ENCODE measurements at places on chromosomes 6 and 20. TPM values are rescaled to one million over a fixed set of nuclear protein-coding genes. Genes with fewer than 3 reads are reported as not detected.

DNA sequence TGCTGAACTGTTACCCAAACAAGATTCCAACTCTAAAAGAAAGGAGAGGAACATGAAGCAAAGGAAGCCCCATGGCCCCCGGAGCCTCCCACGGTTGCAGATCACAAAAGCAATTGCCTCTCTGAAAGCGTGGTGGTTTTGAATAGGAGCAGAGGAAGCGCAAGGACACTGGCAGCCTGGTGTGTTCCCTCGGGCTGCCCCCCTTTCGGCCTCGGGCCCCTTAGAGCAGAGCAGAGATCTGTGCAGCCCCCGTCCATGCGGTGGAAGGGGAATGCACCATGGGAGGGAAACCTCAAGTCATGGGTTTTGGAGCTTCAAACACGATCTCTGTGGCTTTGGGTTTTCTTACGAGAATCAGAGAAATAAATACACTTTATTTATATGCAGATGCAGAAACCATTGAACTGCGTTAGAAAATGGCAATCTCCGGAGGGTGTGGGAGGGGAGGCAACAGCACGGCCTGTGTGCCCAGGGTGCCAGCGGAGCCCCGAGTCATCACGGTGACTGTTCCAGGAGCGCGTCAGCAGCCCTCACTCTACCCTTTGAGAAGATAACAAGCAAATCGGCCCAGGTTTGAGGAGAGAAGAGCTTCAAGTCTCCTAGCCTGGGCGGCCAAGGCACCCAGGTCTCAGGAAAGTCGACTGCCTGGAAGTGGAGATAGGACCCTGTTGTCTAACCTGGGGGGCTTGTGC is 20.5 kb downstream of the FOXF2 start:
- no peak for DNase-seq

DNA sequence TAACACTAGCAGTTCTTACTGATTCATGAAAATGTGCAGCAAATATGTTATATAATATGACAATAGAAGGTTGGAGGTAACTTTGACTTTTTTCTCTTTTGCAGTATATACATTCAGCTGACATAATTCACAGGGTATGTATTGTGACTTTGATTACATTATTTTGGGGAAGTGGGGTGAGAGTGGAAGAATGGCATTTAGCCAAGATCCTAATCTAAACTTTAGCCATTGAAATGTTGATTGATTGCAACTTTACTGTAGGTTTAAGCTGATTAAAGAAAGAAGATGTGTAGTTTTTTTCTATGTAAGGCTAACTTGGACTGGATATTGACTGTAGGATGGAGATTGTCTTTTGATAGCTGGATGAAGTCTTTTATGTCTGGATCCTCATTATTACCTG is 46.0 kb downstream of the MAPK14 start:
- DNase-seq: no peak

- no peak for DNase-seq
Observed at GRCh38 chr6:124682751-124683150, 279.5 kb upstream of the RNF217 start.

DNA sequence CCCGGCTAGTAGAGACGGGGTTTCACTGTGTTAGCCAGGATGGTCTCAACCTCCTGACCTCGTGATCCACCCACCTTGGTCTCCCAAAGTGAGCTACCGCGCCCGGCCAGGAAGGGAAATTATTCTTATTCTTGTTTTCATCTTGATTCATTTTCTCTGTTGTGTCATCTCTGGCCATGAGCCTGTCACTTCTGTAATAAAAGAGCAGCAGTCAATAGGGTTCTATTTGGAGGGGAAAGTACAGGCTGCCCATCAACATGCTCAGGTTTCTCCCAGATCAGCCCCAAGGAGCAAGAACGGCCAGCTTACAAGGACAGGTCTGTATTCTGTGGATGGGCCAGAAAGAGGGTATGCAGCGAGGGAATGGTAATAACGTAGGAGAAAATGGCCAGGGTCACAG is 345.0 kb downstream of the PREX1 start:
- no peak for DNase-seq

DNA sequence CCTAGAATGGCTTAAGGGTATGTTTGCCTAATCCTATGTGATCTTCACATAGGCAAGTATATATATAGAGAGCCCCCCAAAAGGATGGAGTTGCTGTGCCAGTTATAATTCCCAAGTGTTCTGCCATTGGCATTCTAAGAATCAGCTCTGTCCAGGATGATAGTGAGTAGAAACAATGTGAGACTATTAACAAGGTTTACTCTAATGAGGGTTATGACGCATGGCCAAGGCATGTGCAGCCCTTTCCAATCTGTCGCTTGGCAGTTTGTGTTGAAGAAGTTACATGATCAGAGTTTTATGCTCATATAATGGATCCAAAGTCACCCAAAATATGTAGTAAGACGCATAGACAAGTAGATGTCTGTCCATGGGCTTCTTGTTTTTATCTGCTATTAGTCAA is 33.6 kb downstream of the VGLL2 start:
- DNase-seq: no peak

- DNase-seq: no peak
Observed at GRCh38 chr20:39876976-39877635, 811.9 kb downstream of the MAFB start.

The CFAP61 gene
- not detected for total RNA-seq

The SIRPB2 gene
- total RNA-seq: not detected

The IFT52 gene
- total RNA-seq: 44.7 TPM

Measured in mesothelial cell of epicardium (in vitro differentiated cells).